ENCODE measurements at places on chromosomes 11 and 22. TPM values are rescaled to one million over a fixed set of nuclear protein-coding genes. Genes with fewer than 3 reads are reported as not detected.

NOX4 gene
- 1.3 TPM for total RNA-seq

RASSF7 gene
- total RNA-seq: 22.0 TPM

CCDC157 gene
- total RNA-seq: 70.1 TPM

GRCh38 chr22:34579519-34579918 lies 486.4 kb upstream of the ISX start:
- no peak for DNase-seq

DNA sequence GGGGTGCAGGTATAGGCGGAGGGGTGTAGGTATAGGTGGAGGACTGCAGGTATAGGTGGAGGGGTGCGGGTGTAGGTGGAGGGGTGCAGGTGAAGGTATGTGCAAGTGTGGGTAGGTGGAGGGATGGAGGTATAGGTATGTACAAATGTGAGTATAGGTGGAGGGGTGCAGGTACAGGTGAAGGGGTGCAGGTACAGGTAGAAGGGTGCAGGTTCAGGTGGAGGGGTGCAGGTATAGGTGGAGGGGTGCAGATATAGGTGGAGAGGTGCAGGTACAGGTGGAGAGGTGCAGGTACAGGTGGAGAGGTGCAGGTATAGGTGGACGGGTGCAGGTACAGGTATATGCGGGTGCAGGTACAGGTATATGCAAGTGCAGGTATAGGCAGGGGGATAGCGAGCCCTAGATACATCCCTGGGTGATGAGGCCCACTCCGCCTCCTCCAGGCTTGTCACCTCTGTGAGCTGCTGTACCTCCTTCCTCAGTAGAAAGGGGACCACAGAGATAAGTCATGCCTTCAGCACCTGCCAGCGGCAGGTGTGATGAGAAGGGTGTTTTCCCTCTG lies 17.2 kb downstream of the LINC01488 start:
- no peak for DNase-seq

DNA sequence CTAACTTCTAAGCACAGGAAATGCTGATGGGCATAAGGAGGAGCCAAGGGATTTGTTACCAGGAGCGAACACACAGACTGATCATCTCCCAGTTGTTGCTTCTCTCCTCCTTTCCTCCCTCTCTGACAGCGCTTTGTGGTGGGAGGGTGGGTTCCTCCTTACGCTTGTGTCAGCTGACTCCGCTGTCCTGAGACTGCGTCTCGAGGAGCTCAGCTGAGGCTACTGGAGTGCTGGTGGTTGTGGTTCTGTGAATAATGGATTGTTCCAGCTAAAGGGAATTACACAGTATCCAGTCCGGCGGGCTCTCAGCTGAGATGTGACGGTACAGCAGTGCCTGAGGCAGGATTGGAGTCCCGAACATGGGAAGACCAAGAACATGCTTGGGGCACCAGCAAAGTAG lies 113.4 kb downstream of the CTNND1 start:
- peak; percentile 50 for DNase-seq

DNA sequence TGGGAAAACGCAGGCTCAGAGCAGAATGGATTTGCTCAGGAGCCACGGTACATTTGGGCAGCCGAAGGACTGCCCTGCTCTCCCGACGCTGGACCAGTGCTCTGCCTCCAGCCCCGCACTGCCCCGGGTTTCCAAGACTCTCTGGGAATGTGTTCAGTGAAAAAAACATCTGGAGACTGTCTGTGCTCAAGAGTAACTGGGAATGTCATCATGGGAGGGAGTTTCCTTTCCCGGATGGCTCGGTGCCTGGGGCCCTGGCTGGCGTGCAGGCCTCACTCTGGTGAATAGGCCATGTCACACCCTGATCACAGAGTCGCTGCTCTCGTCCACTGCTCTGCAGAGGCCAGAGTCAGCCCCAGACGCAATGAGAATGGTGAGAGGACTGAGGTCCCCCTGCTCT lies 9.8 kb upstream of the APOL6 start:
- peak; percentile 66 for DNase-seq

GRCh38 chr22:49993649-49994360 lies 18.8 kb downstream of the IL17REL start:
- no peak for DNase-seq

- DNase-seq: no peak
Measured at GRCh38 chr11:107756553-107756952, 44.7 kb upstream of the SLN start.

Measured in testis (tissue), 5 donors.